ENCODE measurements at places on chromosomes 6 and 20.
A peak's percentile ranks its signal among the peaks of the same experiment; 100 is the strongest.

DNA sequence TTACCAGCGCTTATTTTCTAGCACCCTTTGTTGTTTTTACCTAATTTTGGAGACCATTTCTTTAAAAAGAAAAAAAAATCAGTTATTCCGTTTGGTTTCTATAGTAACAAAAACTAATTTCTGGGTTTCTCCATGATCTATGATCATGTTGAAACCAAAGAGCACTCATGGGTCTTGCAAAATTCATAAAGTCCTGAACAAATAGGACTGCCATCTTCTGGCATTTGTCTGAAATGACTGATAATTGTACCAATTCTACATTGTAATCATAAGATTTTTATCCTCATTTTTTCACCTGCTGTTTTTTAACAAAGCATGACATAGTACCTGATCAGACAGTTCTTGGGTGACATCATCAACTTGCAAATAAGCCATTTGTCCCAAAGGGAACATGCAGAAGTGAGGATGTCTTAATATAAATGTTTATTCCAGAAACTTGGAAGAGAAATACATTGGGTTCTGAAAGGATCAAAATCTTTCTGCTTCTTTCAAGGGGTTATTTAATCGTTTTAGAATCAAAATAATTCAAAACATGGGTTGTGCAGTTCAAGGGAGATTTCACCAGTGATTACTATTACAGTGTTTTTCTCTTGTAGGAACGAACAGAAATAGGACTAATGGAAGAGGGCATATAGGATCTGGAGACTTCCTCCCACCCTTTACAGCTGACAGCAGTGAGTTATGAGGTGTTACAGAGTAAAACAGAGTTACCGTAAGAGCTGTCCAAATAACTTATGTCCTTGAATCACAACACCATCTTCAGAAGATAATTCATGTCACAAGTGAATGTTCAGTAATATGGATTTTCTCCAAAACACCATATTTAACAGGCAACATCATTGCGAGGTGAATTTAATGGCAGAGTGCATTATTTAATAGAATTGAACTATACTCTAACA, 87.1 kb upstream of the GJE1 start:
- DNase-seq, result no peak

- DNase-seq, result no peak
These were observed 29.7 kb upstream of the ANGPT4 start for GRCh38 chr20:945841-946240.

DNA sequence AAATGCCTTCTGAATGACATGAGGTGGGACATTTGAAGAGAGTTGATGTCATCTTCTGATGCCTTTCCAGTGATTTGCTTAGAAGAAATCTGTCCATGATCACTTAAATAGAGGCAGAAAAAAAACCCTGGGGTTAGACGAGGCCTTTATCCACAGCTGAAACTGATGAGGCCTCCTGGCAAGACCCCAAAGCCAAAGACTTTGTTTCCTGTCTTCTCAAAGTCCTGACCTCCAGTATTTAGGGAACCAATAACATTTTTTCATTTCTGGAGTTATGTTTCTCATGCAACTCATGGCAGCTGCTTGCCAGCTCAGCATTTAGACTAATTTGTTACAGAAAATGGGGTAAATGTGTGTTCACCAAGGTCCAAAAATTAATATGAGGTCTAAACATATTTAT, 248.0 kb upstream of the PRDM1 start:
- DNase-seq, result no peak

DNA sequence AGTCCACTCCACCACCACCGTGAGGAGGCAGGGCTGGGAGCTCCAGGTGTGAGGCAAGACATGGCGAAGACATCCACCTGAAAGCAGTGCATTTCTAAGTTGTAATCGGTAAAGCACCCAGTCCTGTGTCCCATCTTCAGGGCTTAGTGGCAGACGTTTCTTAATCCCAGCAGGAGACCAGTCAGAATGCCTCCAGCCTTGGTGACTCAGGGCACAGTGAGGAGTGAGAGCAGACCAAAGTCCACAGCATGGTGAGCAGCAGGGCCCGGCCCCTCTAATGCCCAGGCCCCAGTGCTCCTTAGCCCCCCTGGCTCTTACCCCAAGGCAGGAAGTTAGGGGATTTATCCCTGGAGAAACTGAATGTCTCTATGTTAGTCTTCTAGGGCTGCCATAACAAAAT, 183.9 kb downstream of the SYNDIG1 start:
- no peak for DNase-seq

- peak; percentile 76 for DNase-seq
These were observed 9.2 kb downstream of the FOXS1 start for GRCh38 chr20:31835977-31836852.

DNA sequence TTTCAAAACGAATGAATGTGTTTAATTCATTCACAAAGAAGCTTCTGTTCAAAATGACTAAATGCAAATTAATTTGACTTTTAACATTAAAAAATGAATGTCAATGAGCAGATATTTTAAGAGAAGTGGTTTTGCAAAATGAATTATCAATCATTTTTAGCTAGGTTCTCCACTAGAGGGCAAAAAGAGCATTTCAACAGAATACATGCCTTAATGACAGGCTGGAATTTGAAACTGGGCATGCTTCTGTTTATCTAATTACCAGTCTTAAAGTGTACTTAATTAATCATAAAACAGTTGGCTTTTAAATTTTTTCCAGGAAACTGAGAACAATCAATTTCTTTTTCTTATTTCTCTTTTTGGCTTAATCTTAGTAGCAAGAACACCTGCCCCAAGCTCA, 63.8 kb upstream of the TINAG start:
- DNase-seq, result peak; percentile 9

GRCh38 chr6:48747040-48747439, 636.0 kb upstream of the PTCHD4 start:
- no peak for DNase-seq

DNA sequence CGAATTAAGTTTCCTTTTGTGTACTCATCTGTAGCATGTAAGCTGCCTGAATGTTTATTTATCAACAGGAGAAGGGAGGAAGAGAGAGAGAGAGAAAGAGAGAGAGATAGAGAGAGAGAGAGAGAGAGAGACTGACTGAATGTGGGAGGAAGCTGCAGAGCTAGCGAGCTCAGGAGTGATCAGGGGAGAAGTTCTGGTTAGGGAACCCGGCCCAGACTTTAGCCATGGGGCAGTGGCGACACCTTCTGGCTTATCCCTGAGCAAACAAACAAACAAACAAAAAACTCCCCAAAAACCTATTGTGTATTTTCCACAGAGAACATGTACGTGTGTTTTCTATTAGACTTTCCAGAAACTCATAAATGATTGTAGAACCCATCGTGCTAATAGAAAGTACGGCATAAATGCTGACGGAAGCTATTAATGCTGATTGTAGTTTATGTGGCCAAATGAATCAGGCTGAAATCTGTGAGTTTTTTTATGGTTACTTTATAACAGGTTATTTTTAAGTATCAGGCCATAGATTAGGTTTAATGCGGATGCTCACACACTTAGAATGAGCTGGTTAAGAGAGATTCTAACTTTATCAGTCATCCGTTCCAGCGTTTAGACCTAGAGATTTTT, 92.8 kb downstream of the CLIC5 start:
- DNase-seq, result peak; percentile 80

DNA sequence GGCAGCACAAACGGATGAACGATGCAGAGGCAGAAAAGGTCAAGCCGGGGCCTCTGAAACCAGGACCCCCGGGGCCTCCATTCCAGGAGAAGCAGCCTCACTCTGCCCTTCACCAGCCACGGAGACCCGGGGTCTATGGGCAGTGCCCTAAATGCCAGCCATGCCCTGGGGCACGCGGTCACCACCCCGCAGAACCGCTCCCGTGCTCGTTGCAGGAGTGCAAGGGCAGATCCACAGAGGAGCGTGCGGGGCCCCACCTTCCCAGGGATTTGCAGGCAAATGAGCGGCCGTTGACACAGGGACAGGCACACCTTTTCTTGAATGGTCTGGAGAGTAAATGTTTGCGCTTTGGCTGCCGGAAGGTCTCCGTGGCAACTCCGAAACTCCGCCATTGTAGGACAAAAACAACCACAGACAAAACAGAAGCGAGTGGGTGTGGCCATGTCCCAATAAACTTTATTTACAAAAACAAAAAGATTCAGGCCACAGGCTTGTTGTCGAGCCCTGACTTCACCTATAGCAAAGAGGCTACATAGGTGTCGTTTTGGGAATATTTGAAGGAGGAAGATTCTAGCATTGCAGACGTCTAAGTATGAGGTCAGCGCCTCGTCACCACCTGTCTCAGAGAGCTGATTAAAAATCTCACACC, 163.3 kb downstream of the TAF4 start:
- DNase-seq, result no peak

DNA sequence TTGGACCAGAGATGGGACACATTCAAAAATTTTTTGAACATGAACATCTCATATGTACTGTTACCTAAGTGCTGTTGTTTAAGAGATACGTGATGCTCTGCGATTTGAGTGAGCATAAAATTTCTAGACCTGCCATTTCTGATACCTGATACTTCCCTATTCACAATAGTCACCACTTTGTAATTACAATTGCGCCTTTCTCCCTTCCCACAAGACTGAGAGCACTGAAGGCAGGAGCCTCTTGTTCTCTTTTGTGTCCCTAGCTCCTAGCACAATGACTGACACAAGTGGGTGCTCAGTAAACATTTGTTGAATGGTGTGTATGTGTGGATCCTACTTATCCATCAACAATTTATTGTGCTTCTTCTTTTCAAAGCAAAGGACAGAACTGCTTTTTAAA, 92.8 kb upstream of the TMEM30A start:
- DNase-seq, result no peak

GRCh38 chr6:5665667-5666066, 341.1 kb downstream of the NRN1 start:
- DNase-seq, result no peak

DNA sequence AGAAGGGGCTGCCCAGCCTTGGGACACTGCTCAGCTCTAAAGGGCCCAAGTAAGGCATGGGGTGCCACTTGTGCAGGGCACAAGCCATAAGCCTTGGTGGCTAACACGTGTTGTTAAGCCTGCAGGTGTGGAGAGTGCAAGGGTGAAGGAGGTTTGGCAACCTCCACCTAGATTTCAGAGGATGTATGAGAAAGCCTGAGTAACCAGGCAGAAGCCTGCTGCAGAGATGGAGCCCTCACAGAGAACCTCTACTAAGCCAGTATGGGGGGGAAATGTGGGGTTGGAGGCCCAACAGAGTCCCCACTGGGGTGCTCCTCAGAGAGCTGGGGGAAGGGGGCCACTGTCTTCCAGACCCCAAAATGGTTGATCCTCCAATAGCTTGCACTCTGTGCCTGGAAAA, 32.6 kb downstream of the SERINC1 start:
- DNase-seq, result no peak

- DNase-seq, result no peak
These were observed 1.3 kb downstream of the PTGIS start for GRCh38 chr20:49566401-49567364.

GRCh38 chr6:16184551-16184950, 53.8 kb upstream of the GMPR start:
- no peak for DNase-seq

DNA sequence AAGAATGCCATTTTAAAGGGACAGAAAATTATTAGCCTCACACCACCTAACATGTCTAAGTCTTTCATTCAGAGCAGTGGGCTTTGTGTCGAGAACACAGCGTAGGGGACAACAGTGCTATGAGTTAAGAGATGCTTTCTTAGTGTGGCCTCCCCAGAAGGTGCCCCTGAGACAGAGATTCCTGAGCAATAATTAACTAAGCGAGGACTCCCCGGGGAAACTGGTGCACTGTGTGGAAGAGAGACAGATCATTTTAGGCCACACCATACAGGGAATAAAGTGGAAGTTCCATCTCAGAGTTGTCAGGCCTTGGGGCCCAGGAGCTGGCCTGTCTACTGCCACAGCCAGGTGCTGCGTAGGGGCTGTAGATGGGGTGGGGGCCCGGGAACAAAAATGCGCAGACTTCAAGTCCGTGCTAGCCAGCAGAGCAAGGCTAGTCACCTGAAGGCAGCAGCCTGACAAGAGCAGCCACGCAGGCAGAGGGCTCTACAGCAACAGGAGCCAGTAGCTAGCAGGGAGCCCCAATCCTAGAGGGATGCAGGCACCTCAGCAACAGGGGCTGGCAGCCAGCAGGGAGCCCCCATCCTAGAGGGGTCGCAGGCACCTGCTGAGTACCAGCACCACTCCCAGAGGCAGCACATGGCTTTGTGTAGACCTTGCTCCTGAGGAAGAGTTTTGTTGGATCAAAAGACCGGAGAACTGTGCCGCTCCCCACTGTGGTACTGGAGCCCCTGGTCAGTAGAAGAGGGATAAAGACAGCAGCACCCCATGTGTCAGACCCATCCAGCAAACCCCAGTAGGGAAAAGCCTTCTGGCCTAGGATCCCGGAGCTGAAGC, 63.0 kb upstream of the NXT1 start:
- no peak for DNase-seq

DNA sequence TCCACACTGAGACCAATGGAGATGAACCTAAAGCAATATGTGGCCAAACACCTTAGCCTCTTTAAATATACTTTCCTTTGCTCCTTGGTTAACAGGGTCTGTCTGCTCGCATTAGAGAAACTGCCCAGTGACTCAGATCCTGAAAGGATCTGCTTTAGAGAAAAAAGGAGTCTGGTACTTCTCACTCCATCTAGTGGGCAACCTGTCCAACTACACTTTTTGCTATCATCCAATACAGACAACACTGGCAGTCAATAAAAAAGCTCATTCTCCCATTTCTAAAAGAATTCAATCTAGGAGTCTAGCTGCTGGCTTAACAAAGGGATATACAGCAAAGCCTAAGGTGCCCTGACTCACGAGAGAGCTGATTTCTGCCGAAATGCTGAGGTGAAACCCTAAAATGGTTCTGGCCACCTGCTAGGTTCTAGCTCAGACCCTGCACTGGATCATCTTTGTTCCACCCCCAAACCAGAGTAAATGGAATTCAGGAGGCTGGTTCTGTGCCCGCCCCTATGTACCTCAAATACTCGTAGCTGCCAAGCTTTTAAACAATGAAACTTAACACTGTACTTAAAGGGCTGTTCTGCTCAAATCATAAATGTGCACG, 11.5 kb downstream of the GNL1 start:
- DNase-seq, result peak; percentile 67

DNA sequence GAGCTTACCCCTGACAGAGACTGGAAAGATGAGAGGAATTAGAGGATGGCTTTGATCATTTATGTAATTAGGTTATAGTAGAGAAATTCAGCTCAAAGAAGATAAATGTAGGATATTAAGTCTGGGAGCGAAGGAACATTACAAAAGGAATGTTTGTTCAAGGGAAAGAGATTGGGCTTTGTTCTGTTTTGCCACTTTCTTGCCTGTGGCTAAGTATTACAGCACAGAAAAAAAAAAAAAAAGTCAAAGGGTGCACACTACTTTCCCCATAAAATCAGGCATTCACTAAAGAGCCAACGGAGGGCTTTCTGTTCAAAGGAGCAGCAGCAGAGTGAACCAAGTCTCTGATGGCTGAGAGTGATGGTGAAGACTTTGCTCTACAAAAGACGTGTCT, 5.0 kb upstream of the HDDC2 start:
- DNase-seq, result no peak

GRCh38 chr20:4449957-4450715, 271.6 kb upstream of the PRND start:
- DNase-seq, result no peak

- DNase-seq, result no peak
These were observed 539 bp downstream of the TMEM200A start for GRCh38 chr6:130366107-130367005.

GRCh38 chr20:46359233-46359751, 47.1 kb downstream of the ELMO2 start:
- peak; percentile 87 for DNase-seq
